ENCODE measurements at places on chromosomes 1 and 21.

DNA sequence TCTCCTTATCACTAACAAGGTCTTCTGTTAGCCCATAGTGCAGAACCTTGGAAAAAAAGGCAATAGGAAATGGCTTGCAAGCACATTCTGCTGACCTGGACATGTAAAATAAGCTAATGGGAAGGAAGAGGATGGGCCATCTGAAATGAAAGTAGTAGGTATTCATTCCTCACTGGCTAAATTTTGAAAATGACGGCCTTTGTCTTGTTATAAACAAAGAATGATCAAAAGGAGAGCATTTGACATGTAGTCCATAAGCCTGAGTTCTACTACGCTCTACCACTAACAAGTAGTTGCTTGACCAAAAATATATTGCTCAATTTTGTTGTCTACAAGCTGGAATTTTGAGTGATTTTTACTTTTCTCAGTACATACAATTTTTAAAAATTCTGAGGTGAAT, 75.6 kb downstream of the TBX15 start:
- DNase-seq: no peak

GRCh38 chr1:179079113-179079761, 2.6 kb upstream of the TOR3A start:
- DNase-seq: peak; percentile 4

- DNase-seq: no peak
Observed at GRCh38 chr21:33942426-33942825, 26.8 kb upstream of the ATP5PO start.

GRCh38 chr1:69858534-69858933, 290.8 kb downstream of the LRRC7 start:
- DNase-seq: no peak

DNA sequence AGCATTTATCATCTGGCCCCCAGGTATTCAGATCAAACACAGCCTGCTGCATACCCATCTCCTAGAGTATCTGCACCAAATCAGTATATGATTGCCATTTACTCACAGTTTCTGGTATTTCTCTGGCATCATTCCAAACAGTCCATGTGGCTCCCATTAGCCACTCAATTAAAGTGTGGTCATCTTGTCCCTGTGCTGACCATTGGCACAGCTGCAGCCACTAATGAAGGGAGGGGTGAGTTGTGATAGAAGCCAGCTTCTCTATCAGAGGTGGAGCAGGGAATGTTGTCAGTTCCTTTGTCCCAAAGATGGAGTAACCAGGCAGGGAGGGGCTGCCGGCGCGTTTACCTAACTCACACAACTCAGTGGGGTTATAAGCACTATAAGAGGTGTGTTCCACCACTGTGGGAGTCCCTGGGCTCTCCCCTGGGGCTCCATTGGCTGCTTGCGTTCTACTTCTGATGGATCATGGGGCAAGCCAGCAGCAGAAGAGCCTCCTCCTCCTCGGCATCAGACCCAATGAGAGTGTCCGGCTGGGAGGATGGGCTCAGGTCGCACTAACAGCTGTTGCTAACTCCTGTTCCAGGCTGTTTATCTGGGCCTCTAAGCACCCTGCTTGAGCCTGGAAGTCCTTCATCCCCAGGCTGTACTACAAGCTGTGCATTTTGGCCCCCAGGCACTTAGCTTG, 108.6 kb downstream of the GDAP2 start:
- no peak for DNase-seq

Data from stimulated activated naive CD4-positive, alpha-beta T cell treated with Interleukin-2 at 50 U/mL for 16 hours (primary cell).